ENCODE measurements at places on chromosomes 13 and 19.

- DNase-seq, result peak; percentile 48
Measured at GRCh38 chr13:50626101-50626547, 217.4 kb downstream of the DLEU7 start.

DNA sequence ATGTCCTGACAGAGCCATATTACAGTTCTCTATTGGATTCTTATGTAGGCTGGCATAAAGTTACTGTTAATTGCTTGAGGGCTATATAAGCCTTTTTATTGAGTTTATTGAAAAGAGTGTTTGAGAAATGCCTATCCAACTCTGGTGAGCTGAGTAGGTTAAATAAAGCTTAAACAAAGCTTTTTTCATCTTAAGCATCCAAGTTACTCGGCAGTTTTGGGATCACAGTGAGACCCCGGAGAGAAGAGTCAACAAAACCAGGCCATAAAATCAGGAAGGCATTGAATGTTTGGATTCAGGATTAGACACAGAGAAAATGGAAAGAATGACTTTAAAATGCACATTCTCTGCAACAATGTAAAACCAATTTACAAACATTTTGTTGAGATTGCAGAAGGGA lies 588.5 kb downstream of the DACH1 start:
- no peak for DNase-seq

DNA sequence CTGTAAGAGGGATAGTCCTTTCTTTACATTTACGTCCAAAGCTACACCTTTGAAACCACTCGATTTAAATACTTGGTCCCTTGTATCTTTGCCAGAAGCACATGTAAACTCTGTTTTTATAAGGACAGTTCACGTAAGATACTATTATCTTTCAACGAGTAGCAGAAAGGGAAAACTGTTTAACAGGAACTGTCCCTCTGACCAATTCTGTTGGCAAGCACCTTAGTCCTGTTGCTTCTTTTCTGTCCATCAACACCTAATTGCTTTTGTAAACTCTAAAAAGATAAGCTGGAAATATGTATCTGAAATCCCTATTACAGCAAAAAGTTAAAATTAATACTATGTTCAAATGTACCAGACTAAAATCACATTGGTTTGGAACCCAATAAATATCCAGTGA lies 37.4 kb downstream of the PCDH9 start:
- no peak for DNase-seq

DNA sequence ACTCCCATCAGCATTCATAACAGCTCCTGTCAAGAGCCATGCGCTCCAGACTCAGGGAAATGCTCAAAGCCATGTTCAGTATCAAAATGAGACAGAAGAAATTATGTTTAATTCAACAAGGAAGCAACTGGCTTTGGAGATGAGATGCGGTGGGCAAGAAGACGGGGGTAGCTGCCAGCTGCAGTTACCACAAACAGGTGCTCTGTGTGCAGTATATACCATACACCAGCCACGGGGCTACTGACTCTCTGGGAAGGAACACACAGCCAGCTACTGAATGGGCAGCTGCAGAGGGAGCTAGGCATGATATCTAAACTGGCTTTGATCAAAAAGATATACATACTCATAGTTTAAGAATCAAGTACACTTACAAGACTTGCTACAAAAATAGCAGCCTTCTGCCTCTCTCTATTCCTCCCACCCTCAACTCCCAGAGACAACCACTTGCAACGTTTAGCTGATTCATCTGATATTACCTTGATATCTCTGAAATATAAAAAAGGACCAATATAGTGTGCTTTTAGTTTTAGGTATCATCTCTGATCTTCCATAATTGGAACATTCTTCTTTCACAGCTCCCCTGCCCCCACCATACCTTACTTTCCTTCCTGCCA lies 593.0 kb downstream of the UQCRFS1 start:
- DNase-seq, result no peak

GRCh38 chr13:73844986-73845385 lies 289.2 kb downstream of the KLF12 start:
- no peak for DNase-seq

DNA sequence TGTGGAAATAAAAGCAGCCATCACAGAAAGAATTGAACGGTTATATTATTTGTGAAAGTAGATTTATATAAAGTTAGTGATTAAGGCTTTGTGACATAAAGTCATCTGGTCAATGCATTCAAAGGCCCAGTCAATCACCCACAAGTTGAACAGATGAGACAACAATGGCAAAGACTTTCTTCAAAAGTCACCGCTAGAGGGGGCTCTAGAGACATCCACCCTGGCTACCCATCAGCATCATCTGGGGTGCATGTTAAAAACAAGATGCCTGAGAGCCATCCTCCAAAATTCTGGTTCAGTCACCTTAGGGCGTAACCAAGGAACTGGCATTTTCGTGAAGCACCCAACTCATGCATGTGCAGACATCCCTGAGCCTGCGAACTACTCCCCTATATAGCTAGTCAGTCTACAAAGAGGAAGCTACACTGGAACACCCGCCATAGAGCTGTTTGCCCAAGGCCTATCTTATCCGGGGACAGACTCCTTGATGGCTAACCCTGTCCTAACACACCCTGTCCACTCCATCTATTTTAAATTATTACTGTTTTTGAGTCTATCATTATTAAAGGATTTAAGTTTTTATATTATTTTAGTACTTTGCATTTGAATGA lies 970.5 kb downstream of the UQCRFS1 start:
- DNase-seq, result no peak

DNA sequence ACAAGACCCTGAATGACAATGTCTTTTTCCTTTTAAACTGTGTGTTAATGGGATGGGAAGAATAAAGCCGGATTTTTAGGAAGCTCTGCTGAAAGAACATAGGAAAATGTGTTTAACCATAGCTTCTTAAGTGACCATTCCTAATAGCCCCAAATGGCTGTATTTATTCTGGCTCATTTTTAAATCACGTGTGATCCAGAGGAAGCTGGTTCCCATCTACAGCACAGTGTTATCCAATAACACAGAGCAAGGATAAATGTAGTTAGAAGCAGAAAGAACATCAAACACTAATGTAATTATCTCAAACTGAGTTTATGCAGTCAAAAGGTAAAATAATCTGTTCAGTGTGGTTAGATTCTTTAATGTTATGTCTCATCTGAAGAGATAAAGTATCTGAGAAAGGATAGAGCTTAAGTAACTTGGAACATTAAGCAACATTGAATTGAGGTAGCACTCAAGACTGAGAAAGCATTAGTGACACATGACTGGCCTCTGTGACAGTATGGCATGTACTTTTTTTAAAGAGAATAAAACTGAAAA lies 853.3 kb downstream of the GPC5 start:
- DNase-seq, result no peak

- DNase-seq, result peak; percentile 60
Measured at GRCh38 chr19:13172346-13173138, 22.3 kb downstream of the IER2 start.

DNA sequence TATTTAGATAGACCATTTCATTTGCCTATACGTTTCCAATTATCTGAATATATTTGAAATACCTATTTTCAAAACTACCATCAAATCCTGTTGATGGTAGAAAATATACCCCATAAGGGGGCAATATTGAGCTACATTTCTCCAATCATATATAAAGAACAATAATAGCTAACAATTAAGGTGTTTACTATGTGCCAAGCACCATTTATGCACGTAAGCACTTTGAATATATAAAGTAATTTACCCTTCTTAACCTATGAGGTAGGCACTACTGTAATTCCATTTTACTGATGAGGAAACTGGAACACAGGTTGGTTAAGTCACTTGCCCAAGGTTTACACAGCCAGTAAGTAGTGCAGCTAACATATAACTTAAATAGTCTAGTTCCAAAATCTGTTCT lies 79.2 kb downstream of the UBL3 start:
- DNase-seq, result peak; percentile 31

DNA sequence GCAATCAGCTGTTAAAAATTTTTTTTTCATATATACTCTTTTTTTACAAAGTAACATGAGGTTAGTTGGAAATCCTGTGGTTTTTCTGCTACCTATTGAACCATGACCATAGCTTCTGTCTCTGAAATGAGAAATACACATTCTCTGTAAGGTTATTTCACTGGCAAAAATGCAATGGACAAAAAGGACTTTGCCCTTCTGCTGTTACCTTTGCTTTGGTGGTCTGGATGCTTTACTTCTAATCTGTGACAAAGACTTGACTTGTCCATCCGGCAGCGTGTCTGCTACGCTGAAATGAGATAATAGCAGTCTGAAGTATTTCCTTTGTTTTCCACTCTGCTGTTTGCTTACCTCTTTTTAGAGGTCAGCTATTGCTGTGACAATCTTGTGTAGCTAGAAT lies 412.8 kb downstream of the SLITRK6 start:
- DNase-seq, result no peak

GRCh38 chr13:110561344-110562035 lies at the start of gene RAB20:
TSS of gene RAB20 (minus strand) at chr13:110561722. CDS start at chr13:110561519, 203 bp downstream.
- peak; percentile 67 for DNase-seq

DNA sequence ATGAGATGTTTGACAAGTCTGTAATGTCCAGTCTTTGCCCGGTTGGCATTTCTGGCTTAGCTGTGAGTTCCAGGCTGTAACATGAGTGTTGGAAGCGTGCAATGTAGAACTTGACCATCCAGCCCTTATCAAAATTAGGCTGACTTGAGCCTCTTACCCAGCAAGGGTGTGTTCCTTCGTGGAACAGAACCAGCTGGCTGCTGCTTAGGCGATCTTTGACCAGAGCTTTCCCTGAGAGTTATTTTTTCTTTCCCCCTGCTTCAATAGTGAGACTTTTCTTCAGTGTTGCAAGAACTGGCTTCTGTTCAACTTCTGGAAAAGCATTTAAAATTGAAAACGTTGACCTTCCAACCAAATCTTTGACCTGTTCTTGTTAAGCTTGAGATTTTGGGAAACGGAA lies 6.5 kb downstream of the TNFSF13B start:
- no peak for DNase-seq

- no peak for DNase-seq
Measured at GRCh38 chr13:36788276-36788675, 30.7 kb upstream of the RFXAP start.

DNA sequence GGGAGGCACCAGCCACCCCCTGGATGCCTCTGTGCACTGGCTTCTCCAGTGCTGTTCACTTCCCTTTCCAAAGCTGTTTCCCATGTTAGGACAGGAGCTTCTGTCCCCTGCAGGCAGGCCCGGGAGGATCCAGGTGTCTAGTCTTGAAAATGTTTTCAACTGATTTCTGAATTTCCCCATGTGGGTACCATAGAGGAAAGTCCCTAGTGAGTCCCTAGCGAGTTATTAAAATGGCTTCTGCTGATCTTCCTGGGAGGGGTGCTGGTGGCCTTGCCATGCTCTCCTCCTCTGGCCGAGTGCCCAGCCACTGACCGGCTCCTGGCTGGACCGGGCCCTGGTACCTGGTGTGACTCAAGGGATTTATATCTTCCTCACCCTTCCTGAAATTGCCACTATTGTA lies 5.2 kb upstream of the ANKRD10 start:
- DNase-seq, result no peak

- DNase-seq, result no peak
Measured at GRCh38 chr19:18984251-18984650, 43.2 kb upstream of the HOMER3 start.

- no peak for DNase-seq
Measured at GRCh38 chr19:51368366-51369282, at the start of gene CLDND2. TSS of gene CLDND2 (minus strand) at chr19:51369003. CDS start at chr19:51368577, 426 bp downstream.

- DNase-seq, result no peak
Measured at GRCh38 chr13:73702419-73703071, 431.7 kb downstream of the KLF12 start.

GRCh38 chr13:35643625-35644024 lies 167.1 kb upstream of the MAB21L1 start:
- DNase-seq, result no peak

DNA sequence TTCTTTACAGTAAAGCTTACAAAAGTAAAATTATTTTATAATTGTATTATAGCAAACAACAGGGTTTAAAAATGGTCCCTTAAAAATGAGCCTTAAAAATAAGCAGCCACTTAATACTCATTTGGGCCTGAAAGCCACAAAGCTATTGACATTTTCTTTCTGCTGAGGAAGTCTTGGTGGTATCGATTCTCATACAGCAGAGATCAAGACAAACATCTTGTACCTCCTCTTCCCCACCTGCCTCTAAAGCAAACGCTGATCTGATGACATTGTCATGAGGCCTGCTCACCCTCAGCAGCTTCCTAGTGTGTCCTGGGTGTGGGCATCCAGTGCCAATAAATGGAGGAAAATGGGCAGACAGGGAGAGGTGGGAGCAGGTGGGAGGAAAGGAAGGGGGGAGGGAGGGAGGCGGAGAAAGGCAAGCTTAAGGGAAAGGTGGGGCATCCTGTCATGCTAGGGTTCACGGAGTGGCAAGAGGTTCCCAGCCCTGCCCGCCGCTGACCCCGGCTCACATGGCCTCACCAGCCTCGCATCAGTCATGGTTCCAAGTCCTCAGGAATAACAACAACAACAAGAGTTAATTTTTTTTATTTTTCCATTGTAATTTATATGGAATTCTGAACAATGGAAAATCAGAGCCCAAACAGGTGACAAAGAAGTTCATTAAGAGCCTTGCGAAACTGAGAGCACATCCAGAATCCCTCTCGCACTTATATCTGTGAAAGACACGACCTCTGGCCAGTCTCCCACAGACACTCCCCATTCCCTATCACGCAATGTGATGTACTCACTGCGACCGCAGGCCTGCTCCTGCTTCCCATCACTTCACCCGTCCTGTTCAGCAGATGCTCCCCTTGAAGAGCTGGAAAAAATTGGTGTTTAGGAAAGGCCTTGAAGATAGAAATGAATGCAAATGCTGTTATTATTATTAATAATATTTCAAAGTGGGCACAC lies 15.1 kb upstream of the ATP11A start:
- DNase-seq, result no peak

DNA sequence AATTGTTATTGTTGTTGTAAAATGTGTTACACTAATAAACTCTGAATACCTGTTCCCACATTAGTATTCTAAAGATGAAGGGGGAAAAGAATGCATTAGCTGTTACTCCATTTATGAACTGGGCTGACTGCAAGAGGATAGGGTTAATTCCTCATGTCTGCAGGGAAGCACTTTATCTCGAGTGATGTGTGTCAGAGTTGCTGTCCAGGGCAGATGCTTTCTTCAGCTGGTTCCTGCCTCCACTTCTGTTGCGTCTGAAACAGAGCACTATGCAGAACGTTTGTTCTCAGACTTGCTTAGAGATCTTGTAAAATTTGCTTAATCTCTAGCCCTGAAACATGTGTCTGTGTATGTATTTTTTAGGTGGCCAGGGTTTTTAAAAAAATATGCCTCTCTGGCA lies 318.8 kb downstream of the SPRY2 start:
- no peak for DNase-seq

- DNase-seq, result no peak
Measured at GRCh38 chr13:38636073-38636472, 50.8 kb upstream of the FREM2 start.

DNA sequence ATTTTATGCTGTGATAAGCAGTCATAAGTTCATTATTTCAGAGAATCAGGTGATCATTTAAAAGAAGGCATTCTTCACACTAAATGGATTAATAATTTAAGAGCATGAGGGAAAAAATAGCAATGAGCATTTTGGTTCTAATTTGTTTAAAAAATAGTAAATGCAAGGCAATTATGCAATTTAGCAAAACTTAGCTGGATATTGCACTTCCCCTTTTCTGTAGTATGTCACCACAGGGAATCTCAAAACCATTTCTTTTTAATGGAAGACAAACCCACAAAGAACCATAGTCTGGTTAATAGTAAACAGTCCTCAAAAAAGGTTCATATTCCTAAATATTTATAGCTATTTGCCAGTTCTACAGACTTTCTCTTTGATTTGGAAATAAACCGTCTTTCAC lies 30.2 kb downstream of the COG6 start:
- DNase-seq, result no peak

GRCh38 chr13:73596382-73596781 lies 537.6 kb downstream of the KLF5 start:
- no peak for DNase-seq

Data from amniotic stem cell (primary cell).